ENCODE measurements at places on chromosomes 1 and 21.

- no peak for DNase-seq
Observed at GRCh38 chr1:178704833-178705232, 20.2 kb upstream of the RALGPS2 start.

GRCh38 chr1:203117611-203118575 lies 9.6 kb upstream of the ADORA1 start:
- peak; percentile 93 for DNase-seq

DNA sequence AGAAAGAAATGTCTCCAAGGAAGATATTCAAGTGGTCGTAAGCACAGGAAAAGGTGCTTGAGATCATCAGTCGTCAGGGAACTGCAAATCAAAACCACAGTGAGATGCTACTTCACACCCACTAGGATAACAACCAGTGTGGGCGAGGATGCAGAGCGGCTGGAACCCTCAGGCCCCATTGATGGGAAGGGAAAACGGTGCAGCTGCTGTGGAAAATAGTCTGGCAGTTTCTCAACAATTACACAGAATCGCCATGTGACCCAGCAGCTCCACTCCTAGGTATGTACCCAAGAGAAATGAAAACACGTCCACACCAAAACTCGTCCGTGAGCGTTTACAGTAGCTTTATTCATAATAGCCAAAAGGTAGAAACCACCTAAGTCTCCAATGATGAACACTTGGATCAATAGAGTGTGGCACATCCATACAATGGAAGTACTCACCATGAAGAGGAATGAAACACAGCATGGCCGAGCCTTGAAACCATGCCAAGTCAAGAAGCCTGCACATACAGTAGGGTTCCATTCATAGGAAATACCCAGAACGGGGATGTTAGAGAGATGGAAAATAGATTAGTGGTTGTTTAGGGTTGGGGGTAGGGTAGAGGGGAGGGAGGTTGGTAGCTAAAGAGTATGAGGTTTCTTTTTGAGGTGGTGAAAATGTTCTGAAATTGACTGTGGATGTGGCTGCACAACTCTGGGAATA lies 6.1 kb downstream of the DFFB start:
- DNase-seq: no peak

DNA sequence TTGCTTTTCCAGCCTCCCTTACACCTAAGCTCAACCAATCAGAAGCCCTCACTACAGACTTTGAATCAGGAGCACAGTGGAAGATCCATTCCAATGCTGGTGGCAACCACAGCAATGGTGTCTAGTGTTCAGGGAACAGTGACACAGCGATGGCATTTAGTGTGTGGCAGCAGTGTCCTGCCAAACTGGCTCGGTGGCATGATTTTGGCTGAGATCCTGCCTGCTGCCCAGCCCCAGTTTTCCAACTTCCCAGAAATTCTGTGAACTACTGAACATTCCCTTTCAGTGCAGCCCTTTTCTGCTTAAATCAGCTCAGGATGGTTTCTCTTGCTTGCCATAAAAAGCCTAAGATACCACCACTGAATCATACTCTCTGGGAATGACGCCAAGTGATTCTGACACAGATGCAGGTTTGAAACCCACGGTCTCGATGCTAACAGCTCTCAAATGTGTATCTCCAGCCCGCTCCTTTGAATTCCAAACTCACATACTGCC lies 8.8 kb downstream of the ASAP3 start:
- no peak for DNase-seq

GRCh38 chr1:86378813-86379212 lies 17.3 kb downstream of the ODF2L start:
- DNase-seq: no peak

GRCh38 chr1:5428351-5428750 lies 563.9 kb downstream of the NPHP4 start:
- no peak for DNase-seq

Data from 8988T (cell line).